ENCODE measurements at places on chromosomes 1 and 21. TPM values are rescaled to one million over a fixed set of nuclear protein-coding genes. Genes with fewer than 3 reads are reported as not detected.
A peak's percentile ranks its signal among the peaks of the same experiment; 100 is the strongest.

- DNase-seq: peak; percentile 48
These were observed 482.4 kb downstream of the NPHP4 start for GRCh38 chr1:5509664-5510452.

- no peak for DNase-seq
These were observed 171.3 kb downstream of the RERE start for GRCh38 chr1:8646189-8646588.

DNA sequence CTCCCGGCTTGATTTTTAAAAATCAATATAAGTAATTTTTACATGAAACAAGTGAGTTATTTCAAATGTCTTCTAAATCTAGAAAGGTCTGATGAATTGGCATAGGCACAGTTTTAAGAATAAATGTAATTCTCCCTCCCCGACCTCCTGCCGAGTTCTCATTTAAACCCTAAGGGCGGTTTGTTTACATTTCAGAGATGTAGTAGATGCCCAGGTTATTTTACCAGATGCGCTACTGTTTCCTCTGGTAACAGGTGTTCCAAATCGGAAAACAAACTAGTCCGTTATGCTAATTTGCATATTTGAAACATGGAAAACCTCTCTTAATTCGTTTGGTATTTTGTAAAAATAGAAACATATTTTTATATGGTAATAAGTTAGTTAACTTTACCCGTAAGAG, 53.8 kb upstream of the CFAP126 start:
- no peak for DNase-seq

- no peak for DNase-seq
These were observed 368.6 kb downstream of the USH2A start for GRCh38 chr1:216054600-216054999.

- DNase-seq: no peak
These were observed 128.5 kb upstream of the CACNA1E start for GRCh38 chr1:181354865-181355264.

DNA sequence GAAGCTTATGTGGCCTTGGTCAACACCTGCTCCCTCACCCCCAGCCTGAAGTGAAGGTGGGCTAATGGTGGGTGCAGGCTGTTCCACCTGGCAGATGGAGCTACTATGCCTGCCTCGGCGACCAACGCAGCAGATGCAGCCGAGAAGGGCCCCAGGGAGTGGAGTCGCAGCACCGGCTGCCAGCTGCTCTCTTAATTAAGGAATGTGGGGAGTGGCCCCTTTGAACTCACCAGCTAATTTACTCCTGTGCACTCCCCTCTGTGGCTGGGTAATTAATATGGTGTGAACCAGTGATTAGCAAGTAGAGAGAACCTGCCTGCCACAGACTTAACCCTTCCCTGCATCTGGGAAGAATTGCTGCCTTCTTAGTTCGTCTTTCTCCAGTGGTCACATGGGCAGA, 3.3 kb upstream of the SLAMF8 start:
- no peak for DNase-seq

- DNase-seq: no peak
These were observed 42.4 kb downstream of the PDE9A start for GRCh38 chr21:42695697-42696380.

DNA sequence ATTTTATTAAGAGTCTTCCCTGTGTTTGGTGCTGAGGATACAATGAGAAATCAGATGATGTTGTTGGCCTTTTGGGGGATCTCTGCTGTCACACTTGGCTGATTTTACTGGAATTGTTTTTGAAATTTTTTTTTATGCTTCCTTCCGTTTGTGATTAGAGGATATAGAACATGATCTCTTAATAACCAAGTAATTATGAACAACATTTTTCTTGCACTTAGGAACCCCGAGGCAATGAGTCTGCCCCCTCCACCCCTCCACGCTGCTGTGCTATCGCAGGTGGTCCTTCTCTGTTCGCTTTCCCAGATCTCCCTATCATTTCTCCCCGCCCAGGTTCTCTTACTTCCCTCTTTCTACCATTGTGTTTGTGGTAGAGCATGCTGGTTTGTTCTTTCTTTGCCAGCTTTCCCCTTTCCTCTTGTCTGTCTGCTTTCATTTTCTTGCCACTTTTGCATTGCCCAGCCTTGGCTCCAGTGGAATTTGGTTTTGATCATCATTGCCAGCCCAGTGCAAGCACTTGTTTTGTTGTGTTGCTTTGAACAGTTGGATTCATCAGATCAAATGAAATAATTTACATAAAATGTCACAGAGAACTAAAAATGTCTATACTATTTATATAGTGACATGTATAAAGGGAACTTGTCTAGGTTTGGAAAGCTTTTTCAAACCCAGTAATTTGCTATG, 73.1 kb upstream of the SCCPDH start:
- no peak for DNase-seq

- DNase-seq: no peak
These were observed 28.7 kb downstream of the COL6A2 start for GRCh38 chr21:46126309-46127238.

DNA sequence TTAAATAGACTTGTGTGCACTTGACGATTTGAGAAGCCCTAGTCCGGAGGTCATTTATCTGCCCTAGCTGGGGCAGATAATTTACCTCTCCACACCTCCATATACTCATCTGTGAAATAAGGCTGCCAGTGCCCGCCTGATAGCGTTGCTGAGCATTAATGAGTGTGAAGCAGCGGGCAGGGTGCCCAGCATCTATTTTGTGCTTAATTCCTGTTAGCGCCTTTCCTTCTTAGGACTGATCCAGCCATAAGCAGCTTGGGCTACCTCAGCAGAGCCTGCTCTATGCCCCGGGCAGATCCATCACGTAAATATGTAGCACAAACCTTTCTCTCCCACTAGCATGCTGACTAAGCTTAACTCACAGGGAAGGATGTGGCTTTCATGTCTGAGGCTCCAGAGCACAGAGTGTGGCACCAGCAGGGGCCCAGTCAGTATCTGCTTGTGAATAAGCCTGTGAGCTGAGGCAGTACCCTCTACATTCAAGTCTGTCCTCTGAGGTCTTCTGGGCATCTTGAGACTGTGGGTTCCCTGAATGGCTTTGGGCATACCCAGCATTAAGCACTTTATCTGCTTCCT, 21.5 kb upstream of the RNF187 start:
- DNase-seq: no peak

- DNase-seq: no peak
These were observed 10.2 kb upstream of the FCRL5 start for GRCh38 chr1:157562515-157562914.

GRCh38 chr1:64112281-64112680, 91.1 kb upstream of the UBE2U start:
- no peak for DNase-seq

DNA sequence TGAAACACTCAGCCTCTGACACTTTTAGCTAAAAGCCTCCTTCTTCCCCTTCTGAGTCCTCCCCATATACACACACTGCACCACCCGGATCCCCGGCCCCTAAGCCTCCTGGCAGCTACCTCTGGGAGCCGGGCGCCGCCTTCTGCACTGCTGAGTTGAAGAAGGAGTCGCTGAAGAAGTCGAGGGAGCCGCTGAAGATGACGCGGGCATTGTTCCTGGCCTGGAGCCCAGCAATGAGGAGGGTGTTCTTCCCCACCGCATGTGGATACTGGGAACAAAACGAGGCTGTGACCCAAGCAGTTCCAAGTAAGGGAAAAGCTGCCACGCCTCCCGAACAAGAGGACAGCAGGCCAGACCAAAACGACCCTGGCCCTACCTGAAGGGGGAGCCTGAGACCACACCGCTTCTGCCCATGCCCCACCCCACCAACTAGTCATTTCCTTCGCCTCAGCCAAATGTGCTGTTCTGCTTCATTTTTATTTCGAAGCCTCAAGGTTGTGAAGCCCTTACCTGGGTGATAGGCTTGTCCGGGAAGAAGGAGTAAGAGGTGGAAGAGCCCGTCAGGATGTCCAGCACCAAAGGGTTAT, 7.0 kb downstream of the DDOST start:
- no peak for DNase-seq

DNA sequence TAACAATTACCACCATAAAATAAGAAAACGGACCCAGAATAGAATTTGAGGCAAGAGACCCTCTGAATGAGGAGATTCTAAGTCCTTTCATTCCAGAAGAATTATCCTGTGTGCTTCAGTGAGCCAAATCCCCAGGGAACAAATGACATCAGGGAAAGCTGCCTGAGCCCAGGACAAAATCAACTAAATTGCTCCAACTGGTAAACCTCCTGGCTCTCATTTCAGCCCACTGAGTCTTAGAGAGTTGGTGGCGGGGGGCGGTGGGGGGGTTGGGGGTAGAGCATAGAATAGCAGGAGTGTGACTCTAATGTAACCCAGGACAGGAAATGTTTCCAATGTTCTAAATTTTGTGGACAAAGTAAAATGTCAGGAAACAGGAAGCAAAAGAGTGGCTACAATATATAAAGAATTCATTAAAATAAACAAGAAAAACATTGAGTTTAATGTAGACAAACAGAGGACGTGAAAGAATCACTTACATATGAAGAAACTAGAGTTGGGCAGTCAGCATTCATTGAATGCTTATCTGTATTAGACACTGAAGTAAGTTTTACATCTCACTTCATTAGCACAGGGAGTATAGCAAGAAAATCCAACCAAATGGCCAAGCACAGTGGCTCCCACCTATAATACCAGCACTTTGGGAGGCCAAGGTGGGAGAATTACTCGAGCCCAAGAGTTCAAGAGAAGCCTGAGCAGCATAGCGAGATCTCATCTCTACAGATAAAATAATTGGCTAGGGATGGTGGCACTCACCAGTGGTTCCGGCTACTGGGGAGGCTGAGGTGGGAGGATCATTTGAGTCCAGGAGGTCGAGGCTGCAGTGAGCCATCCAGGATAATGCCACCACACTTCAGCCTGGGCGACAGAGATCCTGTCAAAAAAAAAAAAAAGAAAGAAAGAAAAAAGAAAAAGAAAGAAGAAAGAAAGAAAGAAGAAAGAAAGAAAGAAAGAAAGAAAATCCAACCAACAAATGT, 75.1 kb downstream of the DHRS3 start:
- DNase-seq: no peak

SYNC gene
- 17.4 TPM for total RNA-seq

ESRRG gene
- 5.4 TPM for total RNA-seq

PRKAB2 gene
- 23.0 TPM for total RNA-seq

S100A7A gene
- not detected for total RNA-seq

PGBD2 gene
- total RNA-seq: 16.9 TPM

IFI44 gene
- total RNA-seq: 22.7 TPM

SPRR2E gene
- not detected for total RNA-seq

ZFP69B gene
- total RNA-seq: 1.8 TPM

ENO1 gene
- total RNA-seq: 631 TPM
